Liver (tissue), 10 donors: ENCODE measurements at places on chromosomes 1 and 21.

GRCh38 chr1:165254896-165255625 lies 101.5 kb downstream of the LMX1A start:
- DNase-seq, result no peak

- DNase-seq, result no peak
These were observed 30.6 kb downstream of the IARS2 start for GRCh38 chr1:220124542-220124941.

GRCh38 chr1:91699339-91699974 lies 186.5 kb downstream of the TGFBR3 start:
- DNase-seq, result no peak

DNA sequence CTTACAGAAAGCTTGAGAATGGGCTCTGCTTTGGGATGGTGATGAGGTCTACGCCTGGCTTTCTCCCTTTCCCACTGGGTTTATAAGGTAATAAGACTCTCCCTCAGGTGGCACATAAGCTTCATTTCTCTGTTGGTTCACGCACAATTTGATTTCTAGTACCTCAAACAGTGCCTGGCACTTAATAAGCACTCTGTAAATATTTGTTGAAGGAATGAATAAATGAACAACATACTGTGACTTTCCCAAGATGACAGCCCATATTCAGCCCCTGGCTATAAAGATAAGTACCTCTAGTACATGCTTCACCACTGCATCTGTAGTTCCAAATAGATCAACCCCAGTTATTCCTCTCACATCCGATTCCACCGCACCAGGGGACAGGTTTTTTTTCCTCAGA lies 17.8 kb downstream of the COPA start:
- no peak for DNase-seq

DNA sequence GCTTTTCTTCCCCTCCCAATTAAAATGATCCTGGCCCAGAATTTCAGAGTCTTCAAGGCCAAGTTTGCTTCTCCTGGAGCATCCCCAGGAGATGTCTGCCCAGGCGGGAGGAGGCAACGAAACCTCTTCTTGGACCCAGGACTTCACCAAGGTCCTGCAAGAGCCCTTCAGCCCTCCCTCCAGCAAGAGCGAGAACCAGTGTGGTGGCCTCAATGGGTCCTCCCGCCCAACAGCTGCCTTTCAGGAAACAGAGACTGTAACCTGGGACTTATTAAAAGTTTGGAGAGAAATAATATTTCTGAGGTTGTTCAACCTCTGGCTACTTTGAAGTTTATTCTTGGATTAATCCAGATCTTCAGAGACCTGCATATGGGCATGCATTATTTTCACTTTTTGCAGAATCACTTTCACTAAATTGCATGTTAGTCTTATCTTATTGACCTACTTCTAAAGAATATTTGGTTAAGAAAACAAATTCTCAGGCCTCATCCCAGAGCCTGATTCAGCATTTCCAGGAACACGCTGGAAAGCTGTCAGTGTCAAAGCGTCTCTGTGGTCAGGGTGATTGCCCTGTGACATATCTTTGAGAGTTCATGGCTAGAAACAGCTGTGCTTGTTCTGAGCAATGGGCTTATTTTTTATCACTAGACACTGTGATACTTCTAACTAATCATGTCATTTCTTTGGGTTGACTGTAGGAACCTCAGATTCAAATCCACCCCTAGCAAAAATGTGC lies 66.0 kb upstream of the CLDN14 start:
- no peak for DNase-seq

- DNase-seq, result no peak
These were observed 163.2 kb downstream of the IER5 start for GRCh38 chr1:181251713-181252075.

- no peak for DNase-seq
These were observed 84.6 kb downstream of the ACTL8 start for GRCh38 chr1:17839641-17840196.
